Muscle of arm (tissue), 14 donors: ENCODE measurements at places on chromosomes 13 and 19. TPM values are rescaled to one million over a fixed set of nuclear protein-coding genes. Genes with fewer than 3 reads are reported as not detected.

- no peak for DNase-seq
Observed at GRCh38 chr13:62375653-62376052, 960.0 kb upstream of the PCDH20 start.

DNA sequence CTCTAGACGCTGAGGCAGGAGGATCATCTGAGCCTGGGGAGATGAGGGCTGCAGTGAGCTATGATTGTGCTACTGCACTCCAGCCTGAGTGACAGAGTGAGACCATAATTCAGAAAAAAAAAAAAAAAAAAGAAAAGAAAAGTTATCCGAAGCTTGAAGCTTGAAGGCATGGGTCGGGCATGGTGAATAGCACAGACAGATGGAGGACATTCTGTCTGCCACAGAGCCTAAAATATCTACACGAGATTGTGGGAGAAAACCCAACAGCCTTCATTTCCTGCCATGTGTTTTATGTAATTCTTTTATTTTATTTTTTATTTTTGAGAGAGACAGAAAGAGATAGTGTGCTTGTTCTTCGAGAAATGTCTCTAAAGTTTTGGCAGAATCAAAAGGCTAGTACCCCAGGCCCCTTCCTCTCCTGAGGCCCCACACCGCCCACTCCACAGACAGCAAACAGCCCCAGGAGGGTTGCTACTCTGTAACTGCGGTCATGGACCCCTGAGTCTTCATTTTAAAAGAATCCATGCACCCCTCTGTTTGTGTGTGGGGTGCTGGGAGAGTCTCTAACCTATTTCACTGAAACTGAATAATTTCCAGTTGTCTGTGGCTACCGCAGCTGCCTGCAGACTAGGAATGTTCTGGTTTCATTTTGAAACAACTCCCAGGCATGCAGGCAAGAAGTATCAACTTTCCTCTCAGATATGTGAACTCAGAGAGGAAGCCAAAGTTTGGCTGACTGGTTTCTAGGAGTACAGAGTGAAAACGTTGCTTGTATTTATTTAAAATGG lies 38.4 kb upstream of the RCBTB2 start:
- DNase-seq: peak; percentile 71

DNA sequence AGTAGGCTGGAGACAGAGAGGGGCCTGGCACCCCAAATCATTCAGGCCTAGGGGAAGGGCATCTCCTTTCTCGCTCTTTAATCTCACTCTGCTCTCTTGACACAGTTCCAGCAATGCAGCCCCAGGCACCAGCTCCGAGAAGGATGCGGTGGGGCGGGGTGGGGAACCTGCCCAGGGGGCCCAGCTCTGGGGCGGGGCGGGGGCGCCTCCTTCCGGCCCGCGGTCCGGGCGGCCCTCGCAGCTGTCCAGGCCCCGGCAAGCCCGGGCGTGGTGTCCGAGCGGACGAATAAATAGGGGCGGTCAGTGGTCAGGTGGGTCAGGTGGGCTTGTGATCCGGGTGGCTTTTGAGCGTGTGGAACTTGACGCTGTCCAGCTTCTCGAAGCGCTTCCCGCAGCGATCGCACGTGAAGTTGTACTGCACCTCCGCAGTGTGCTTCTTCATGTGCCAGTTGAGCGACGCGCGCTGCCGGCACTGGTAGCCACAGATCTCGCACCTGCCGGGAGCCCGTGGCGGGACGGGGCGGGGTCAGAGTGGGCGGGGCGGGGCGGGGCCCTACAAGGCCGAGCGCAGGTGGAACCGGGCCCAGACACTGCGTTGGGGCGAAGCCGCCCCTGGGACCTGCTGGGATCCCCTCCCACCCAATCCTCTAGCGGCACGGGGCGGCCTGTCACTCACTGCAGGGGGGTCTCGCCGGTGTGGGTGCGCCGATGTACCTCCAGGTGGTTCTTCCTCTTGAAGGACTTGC lies 2.7 kb upstream of the ELAVL3 start:
- DNase-seq: no peak

The KLK12 gene
- not detected for polyA plus RNA-seq

DNA sequence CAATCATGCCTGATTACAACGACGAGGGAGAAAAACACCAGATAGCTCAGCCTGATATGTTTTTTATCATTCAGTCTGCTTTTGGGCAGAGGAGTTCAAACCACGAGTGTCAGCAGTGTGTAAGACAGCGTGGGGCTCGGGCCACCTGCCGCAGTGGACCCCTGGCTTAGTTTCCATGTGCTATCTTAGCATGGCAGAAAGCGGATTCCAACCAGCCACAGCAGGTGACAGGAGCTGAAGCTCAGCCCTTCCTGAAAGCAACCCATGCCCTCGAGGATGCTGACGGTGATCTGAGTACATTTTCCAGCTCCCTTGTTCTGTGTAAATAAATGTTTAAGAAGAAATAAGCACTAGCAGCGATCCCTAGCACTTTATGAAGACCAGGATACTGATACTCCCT lies 32.2 kb upstream of the MBNL2 start:
- DNase-seq: no peak

DNA sequence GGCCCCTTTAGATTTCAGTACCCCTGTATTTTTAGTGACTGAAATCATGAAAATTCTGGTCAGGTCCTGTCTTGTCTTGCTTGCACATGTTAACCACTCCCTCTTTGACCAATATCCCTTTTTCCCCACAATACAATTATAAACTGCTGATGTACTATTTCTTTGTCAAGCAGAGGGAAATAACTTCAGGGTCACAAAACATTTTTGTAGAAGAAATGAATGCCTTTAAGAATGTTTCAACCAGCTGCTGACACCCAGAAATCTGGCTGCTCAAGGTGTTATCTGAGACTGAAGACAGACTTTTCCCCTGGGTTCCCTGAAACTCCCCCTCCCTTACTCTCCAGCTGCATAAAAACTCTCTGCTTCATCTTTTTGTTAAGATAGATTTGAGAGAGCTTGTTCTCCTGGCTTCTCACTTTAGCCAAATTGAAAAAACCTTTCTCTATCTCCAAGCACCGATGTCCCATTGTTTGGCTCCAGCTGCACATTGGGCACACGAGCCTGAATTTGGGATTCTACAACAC lies 18.4 kb upstream of the ACOD1 start:
- DNase-seq: no peak

DNA sequence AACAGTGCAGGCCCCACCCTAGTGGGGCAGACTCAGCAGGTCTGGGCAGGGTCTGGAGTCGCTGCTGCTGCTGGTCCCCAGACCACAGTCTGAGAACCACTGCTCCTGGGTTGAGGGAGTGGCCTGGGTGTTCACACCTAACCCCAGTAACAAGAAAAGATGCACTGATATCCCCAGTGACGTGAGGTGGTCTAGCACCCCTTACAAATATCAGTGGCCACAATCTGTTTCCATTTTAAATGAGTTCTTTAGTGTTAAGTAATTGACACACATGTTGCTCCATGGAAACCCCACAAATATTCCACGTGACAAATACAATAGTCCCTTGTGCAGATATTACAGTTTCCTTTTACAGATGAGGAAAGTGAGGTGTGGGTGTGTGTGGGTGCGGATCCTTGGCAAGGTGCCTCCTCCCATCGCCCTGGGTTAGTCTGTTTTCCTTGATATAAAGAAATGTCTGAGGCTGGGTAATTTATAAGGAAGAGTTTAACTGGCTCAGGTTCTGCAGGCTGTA lies 96.3 kb upstream of the GPR183 start:
- DNase-seq: no peak

GRCh38 chr13:84705982-84706710 lies 823.9 kb upstream of the SLITRK1 start:
- no peak for DNase-seq

The PPP1R12C gene
- polyA plus RNA-seq: 62.6 TPM

- no peak for DNase-seq
Observed at GRCh38 chr13:94427313-94427953, 52.0 kb downstream of the DCT start.

DNA sequence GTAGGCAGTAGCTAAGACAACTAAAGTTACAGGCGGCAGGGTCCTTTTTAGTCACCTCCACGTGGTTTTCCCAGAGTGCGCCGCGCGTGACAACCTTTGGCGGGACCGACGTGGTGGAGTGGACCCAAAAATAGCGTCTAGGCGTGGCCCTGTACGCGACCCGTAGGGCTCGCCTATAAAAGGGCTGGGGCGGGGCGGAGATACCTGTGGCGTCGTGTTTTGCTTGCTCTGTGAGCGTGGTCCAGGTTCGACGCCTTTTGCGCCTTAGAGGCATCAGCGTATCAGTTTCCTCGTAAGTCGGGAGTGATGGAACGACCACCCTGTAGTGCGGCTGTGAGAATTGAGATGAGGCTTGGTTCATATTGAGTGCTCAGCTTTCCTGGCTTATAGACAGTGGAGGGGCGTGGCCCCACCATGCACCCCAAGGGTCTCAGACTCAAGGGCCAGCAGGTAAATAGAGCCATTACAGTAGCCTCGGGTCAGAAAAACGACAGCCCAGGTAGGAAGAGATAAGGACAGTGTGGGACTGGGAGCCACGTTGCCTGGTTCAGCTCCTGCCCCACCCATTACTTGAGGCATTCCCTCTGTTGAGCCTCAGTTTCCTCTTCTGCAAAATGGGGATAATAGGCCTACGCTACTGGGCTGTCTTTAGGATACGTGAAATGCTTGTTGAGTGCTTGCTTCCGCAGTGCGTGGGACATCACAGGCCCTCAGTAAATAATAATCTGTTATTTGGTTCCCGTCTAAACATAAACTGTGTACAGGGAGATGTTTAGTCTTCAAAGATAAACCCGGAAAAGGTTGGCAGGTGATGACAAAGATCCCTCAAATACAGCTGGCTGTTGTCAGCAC lies 693 bp upstream of the TMED1 start:
- no peak for DNase-seq
